Stimulated activated CD8-positive, alpha-beta memory T cell treated with anti-CD3 and anti-CD28 coated beads, Interleukin-4, amount 100 ng/mL, for 1 hour (primary cell): ENCODE measurements at places on chromosomes 2 and 18.

DNA sequence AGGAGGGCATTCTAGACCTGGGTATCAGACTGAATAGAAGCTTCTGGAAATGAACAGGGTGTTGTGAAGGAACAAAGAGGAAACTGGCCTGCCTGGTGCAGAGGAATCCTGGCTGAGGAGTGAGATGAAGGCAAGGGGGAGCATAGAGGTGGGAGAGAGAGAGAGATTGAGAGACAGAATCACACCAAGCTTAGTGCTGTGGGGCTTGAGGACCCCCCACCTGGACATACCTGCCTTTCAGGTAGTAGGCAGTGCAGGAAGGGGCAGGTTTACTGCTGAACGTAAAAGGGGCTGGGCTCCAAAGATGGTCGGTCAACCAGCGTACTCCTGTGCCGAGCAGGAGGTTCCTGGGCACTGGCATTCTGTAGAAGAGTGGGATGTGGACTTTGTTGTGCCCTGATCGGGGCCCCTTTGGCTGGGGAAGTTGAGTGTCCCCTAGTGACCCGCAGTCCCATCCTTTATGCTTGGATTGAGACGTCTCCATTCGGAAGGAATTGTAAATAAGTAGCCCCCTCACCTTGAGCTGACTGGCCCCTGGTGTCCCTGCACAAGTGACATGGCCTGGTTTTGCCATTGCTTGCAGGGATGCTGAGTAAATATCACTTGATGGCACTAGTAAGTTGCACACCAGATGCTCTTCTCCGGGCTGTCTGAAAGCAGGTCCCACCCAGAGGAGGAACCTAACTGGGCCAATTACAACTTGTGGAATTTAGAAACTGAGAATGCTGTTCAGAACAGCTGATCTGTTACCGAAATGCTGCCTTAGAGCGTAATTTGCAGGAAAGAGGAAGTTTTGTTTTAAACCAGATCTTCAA is 1.4 kb downstream of the UBE2F start:
- DNase-seq: peak; percentile 9

DNA sequence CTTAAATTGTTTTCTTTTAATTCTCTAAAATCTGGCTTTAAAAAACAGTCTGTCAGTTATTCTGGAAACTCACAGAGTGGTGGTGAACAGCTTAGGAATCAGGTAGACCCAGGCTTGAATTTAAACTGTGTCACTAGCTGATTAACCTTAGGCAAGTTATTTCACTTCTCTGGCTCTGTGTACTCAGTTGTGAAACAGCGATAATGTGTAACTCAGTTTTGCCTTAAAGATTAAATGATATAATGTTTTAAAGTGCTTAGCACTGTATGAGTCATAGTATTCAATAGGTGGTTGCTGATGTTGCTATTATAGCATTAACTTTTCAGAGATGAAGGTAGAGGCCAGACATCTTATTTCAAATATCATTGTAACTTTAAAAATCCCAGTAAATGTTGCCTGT is 40.7 kb downstream of the PKP4 start:
- DNase-seq: no peak

GRCh38 chr18:5475267-5475666 is 68.5 kb downstream of the EPB41L3 start:
- no peak for DNase-seq

DNA sequence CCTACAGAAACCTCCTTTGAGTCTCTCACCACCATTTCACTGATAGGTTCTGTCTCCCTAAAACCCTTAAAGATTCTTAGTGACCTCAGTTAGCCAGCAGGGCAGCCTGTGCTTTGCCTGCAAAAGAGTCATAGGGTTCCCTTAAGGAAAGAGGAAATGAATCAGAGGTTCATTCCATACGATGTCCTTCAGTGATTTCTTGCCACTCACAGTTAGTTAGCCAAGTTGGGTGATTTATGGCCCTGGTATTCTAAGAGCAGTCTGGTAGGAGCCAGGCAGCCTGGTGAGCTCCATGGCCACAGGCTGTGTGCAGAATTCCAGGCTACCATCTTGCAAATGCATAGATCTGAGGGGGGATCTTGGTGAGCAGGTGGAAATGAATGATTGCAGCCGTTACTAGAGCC is 18.7 kb upstream of the CCBE1 start:
- no peak for DNase-seq

GRCh38 chr18:3356614-3357013 is 93.4 kb upstream of the TGIF1 start:
- DNase-seq: no peak

DNA sequence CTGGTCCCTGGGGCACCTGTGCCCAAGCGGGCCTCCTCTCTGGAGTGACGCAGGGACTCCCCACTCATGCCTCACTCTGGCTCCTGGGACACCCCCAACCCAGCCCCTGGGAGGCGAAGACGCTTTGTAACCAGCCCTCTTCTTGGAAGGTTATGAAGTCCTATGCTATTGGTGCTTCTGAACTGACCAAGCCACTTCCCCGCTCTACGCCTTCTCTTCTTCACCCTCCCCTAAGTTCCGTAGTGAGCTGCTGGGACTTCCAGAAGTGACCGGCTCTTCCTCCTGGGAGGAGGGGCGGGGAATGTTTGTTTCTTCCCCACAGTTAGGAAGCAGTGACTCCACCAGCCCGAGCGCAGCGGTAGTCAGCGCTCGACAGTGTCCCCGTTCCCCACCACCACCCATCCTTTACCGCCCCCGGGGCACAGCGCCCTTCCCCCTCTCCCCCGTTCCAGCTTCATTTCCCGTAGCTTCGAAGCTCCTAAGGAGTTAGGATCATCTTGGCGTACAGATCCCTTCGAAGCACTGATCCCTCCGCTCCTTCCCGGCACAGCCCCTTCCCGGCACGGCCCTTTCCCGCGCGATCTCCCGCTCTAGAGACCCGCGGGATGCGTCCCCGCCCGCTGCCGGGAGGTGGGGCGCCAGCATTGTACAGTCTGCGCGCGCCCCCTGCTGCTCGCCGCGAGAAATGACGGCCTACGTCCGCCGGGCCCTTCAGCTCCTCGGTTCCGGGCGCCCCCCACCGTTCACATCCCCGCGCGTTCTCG is 25.3 kb upstream of the NOTO start:
- peak; percentile 78 for DNase-seq

GRCh38 chr2:179338681-179339080 is 74.0 kb upstream of the SESTD1 start:
- DNase-seq: no peak

- no peak for DNase-seq
Measured at GRCh38 chr2:3726511-3726910, 23.1 kb downstream of the DCDC2C start.

DNA sequence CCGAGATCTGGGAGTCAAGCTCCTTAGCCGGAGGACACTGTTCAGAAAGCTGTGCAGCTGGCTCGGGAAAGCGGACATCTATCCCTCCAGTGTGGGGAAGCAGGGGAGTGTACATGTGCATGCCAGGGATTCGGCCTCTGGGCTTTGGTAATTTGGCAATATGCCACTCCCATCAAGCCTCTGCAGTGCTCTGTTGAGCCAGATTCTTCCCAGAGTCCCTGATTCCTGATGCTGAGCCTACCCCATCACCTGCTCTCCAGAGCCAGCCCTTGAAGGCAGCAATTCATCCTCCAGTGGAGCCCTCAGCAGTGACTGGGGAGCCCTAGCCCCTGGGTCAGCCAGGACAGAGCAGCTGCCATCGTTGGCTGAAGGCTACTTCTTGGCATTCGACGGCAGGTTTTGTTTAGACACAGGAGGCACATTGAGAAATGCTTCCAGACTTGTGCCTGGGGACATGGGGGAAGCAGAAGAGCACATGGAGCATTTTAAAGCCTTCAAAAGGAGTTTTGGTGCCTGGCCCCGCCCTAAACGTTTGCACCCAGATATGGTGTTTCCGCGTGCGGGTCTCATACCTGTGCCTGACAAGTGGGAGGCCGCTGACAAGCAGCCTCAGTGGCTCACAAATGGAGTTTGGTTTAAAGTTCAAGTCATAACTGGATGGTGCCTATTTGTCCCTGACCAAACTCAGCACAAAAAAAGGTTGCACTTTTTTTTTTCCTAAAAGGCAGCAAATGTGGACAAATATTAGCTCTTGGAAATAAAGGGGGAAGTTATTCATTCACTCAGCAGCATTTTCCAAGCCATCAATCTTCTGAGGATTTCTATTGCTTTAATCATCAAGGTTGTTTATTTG is 272.8 kb downstream of the CYRIA start:
- no peak for DNase-seq

DNA sequence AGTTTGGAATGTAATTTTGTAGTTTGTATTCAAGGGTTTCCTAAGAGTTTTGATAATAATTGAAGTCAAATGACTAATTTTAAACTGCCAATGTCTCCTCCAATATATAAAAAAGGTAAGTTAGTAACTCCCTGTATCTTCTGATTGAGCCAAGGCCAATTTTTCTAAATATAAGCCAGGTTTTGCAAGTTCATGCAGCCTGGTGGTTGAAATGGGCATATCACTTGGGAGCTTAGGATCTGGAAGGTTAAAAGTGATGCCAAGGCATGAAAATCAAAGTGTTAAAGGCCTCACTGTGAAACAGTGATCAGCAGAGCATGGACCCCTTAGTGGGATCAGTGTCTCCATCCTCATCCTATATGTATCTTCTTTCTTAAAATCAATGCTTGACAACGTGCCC is 60.5 kb downstream of the MERTK start:
- no peak for DNase-seq

DNA sequence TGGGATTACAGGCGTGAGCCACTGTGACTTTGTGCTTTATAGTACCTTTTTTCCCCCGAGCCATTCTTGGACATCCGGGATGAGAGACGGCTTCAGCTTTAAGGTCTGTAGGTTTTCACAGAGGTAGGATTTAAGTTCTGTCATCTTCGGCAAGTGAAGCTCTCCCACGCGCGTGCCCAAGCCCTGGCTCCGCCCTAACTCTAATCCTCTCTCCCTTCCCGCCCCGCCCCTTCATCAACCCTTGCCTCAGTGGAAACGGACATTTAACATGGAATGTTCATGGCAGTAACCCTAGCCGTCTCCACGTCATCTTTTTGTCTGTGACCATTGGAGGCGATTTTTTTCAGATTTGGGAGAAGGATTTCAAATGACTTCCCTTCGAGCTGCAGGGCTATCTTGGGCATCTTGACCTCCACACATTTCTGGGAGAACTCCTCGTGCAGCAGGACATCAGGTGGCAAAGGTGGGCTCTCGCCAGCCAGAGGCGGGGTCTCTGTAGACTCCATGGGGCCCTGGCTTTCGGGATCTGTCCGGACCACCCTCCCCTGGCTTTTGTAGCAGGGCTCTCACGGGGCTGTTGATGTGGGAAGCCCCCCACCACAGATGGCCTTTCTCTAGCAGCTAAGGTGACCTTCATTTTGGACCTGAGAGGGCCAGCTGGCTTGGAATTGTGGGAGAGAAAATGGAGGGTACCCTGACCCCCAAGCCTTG is 6.8 kb downstream of the COLEC11 start:
- no peak for DNase-seq

GRCh38 chr2:150876251-150876950 is 385.3 kb downstream of the RBM43 start:
- no peak for DNase-seq

DNA sequence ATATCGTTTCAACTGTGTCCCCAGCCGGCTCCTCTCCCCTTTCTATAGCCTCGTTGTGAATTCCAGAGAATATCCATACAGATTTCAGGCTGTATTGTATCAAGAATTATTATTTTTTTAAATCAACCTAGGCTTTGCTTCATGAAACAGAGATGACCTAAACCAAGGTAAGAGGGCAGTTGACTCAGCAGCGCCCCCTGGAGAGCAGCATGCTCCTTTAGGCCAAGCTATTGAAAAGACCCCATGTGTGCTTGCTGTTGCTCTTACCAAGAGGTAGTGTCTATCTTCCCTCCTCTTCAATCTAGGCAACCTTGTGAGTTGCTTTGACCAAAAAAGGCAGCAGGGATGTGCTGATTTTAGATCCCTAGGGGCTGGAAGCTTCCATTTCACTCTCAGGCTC is 426.7 kb upstream of the SMIM21 start:
- DNase-seq: no peak

GRCh38 chr2:100642425-100642824 is 79.6 kb downstream of the PDCL3 start:
- DNase-seq: no peak

DNA sequence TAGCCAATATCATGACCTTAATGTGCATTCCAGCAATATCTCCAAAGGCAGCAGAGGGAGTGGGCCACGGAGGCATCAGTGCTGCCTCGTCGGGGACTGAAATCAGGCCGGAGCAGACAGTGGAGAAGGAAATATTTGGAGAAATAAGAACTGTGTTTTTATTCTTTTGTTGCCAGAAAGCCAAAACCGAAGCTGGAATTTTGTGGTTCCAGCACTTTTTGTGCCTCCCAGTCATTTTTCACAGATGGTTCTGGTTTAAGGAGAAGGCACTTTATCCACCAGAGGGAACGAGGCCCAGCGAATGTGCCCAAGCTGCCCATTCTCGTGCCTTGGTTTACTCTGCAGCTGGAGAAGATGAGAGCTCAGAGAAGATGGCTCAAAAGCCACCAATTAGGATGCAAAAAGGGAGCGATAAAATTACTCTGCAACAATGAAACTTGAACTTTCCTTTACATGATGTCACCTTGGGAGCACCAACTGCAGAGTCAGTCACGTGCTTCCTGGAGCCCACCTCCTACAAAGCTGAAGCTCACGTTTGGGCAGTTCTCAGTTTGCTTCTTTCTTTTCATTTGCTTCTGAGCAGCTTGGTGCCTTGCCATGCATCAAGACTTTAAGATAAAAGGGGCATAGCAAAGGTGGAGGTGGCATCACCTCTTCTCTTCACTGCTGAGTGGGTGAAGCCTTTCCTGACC is 288.7 kb downstream of the LPIN1 start:
- DNase-seq: no peak
